ENCODE measurements at places on chromosomes 5 and 9.
A peak's percentile ranks its signal among the peaks of the same experiment; 100 is the strongest.

DNA sequence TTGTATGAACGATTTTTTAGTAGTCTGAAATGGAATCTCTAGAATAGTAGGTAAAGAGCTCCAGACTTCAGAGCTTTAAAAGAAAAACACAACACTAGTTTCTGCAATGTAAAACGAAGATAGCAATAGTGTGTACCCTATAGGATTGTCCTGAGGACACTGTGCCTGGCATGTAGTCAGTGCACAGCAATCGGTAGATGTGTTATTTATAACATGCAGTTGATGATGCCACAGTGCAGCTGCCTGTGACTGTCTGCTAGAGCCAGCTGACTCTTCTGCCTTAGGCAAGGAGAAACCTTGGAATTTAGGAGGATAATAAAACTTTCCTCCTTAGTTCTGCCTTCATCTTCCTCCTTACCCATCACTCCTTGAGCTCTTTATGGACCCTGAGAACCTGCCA lies 27.7 kb upstream of the TMOD1 start:
- no peak for DNase-seq

DNA sequence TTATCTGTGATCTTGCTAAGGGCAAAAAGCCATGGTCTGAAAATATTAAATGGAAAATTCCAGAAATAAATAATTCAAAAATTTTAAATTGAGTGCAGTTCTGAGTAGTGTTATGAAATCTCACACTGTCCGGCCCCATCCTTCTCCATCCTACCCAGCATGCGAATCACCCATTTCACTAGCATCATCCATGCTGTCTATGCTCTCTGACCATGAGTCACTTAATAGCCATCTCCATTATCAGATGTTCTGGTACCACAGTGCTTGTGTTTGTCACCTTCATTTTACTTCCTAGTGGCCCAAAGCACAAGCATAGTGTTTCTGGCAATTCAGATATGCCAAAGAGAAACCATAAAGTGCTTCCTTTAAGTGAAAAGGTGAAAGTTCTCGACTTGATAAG lies 63.3 kb upstream of the SMC5 start:
- DNase-seq = no peak

DNA sequence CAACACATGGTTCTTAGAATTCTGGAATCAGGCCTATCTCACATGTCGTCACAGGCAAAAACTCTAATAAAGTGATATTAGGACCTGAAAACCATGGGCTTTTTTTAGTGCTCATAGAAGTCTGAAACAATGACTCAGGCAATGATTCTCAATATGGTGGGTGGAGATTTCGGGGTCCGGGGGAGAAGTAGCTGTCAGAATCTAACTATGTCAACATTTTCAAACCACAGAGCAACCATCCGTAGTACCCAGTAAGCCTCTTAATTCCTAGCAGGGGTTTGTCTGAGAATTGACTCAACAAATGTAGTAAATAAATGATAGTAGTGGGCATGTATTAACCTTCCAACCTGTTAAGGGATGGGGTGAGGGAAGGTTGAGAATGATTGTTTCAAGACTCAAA lies 2.6 kb downstream of the AMACR start:
- no peak for DNase-seq

GRCh38 chr5:172659909-172660628 lies 19.0 kb downstream of the NEURL1B start:
- DNase-seq = peak; percentile 30

GRCh38 chr5:179668391-179668790 lies 12.4 kb downstream of the CBY3 start:
- peak; percentile 82 for DNase-seq

DNA sequence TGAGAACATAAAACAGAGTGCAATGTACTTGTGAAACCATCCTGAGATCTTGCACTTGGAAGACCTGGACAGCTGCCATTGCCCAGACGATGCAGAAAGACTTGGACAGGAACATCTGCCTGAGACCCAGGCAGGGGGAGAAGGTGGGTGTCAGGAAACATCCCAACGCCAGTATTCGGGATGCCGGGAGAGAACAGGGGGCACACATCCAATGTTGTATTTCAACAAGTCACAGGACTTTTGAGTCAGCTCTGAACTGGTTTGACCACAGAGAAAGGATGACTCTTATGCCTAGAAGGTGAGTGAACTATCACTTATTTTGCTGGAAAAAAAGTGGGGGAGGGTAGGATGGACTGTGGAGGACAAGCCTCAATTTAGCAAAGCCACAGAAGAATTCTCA lies 124.6 kb downstream of the ROR2 start:
- DNase-seq = no peak

GRCh38 chr9:117034866-117035265 lies 347.8 kb downstream of the TRIM32 start:
- peak; percentile 69 for DNase-seq

GRCh38 chr9:70405808-70406433 lies 8.5 kb downstream of the KLF9 start:
- DNase-seq = no peak

- DNase-seq = no peak
Observed at GRCh38 chr5:39892708-39893107, 467.9 kb upstream of the DAB2 start.

DNA sequence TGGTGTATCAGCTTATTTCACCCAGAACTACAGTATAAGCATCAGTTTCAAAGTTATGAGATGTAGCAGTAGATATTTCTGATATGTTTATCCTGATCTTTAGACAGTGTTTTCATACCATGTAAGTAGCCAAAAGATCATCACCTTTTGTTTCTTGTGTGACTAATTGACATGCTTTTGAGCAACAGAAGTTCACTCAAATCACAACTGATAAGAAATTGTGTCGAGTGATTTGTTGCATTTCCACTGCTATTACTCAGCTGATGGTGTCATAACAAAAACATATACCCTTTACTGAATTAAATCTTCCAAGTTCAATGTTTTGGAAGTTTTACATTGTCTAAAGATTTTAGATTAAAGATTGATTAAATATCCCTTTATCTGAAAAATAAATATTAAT lies 324.5 kb downstream of the TUSC1 start:
- DNase-seq = no peak

GRCh38 chr9:35862328-35862727 lies 7.9 kb downstream of the OR13J1 start:
- no peak for DNase-seq

DNA sequence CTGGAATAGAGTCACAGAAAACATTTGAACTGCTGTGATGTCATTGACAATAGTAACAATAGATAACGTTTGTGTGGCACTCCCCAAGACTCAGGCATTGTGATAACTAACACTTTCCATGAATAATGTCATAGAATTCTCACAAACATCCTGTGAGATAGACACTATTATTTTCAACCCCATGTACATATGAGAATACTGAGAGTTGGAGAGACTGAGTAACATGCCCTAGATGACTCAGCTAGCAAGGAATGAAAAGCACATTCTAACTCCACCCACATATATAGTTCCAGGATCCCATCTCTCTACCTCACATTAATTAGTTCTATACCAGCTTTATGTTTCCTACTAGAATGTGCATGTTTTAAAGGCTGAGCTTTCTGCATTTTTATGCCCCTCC lies 71.4 kb downstream of the ASTN2 start:
- no peak for DNase-seq

DNA sequence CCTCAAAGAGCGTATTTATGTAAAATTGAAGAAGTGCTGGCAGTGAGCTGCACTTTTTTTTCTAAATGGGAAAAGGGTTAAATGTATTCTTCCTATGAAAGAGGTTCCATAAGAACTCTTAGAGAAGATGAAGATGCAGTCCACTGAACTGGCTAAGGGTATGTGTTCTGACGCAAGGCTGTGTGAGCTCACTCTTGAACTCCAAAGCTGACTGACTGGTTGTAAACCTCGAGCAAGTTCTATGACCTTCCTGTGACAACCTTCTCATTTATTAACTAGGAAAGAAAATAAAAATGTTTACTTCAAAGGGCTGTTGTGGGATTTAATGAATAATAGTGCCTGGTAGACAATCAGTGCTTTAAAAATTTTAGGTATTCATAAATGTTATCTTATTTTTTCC lies 46.7 kb downstream of the POC5 start:
- DNase-seq = no peak

DNA sequence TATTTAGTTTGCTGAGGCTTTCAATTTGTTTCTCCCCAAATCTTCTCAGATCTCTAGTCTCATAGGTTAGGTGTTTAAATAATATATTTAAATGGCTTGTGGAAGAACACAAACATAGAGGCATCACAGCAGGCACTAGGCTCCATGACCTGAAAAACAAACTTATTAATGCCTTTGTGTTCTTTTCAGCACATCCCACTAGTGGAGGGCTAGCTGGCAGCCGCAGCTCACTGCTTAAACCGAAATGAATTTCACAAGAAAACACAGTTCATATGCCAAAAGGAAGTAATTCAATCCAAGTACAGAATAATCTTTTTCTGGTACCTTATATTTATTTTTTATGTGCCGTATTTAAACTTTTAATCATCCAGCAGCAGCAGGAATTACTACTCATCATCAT lies 382.5 kb downstream of the PLK2 start:
- DNase-seq = no peak

DNA sequence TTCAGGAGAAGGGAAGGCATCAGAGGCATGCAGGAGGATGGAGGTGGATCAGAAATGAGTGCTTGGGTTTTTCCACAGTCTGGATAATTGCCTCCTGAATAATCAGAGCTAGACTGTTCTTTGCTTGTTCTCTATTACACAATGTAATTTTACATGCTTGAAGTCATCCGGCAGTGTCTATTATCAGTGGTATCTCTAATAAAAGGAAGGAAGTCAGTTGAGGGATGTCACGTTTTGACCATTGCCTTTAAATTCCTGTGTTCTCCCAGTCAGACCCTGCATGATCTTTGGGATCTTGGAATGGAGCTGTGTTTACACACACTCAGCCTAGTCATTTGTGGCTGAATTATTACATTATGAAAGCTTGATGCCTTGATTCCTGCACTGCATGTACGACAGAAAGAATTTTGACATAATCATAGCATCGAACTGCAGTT lies 91.0 kb downstream of the PDE8B start:
- no peak for DNase-seq

DNA sequence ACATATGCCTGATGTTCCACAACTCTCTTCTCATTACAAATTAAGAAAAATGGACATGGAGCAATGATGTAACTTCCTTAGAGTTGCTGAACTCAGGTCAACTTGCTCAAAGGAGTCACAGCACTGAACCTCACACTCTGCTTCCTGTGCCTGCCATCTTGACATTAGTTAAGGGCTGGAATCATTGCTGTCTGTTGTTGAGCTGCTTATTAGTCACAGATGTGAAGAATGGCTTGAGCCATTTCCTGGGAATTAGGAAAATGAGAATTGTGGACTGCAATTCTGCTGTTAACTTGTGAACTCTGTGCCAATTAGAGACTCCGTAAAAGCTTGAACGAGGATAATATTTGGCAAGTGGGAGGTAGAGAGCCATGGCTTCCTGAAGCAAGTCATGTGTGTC lies 212.0 kb downstream of the ADAMTS12 start:
- DNase-seq = no peak

DNA sequence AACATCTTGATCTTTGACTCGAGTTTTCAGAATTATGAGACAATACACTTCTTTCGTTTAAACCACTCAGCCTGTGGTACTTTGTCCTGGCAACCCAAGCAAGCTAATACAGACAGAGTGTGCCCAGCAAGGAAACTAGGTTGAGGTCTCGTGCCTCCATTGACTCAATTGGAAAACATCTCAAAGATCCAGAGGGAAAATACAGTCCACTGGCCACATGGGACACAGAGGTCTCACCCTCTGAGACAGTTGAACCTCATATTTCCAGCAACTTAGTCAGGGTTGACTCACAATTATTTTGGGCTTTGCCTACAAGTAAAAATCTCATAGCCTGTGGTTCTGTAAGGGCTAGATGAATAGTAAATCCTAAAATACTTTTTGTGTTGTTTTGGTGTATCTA lies 631.5 kb downstream of the MTRR start:
- DNase-seq = no peak

GRCh38 chr5:75660678-75661465 lies 49.6 kb downstream of the ANKDD1B start:
- no peak for DNase-seq

GRCh38 chr5:145166110-145166509 lies 669.0 kb downstream of the PRELID2 start:
- no peak for DNase-seq

- DNase-seq = peak; percentile 68
Observed at GRCh38 chr9:1051584-1052275, 1.6 kb downstream of the DMRT2 start.

GRCh38 chr5:136374003-136374402 lies 8.7 kb upstream of the TRPC7 start:
- peak; percentile 41 for DNase-seq
